CD4-positive, alpha-beta T cell treated with Interleukin-15 for 1 hour (primary cell): ENCODE measurements at places on chromosomes 7 and 10.

GRCh38 chr7:117652943-117653680 is 173.3 kb downstream of the CFTR start:
- DNase-seq = no peak

DNA sequence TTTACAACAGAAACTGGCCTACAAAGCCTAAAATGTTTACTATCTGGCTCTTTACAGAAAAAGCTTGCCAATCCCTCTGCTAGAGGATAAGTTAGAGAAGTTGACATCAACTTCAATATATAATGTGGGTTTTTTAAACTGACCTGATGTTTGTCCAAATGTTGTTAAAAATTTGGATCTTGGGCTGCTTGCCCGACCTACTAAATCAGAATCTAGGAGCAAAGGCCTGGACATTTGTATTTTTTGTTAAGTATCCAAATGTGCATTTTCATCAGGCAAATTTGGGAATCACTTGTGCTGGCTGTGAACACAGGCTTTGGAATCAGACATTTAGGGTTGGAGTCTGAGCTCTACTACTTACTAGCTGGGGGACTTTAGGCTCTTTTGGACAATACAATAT is 252.7 kb upstream of the CSTF2T start:
- no peak for DNase-seq

GRCh38 chr7:35480806-35481205 is 214.1 kb downstream of the HERPUD2 start:
- DNase-seq = no peak

GRCh38 chr10:11822026-11822756 is 965 bp upstream of the PROSER2 start:
- no peak for DNase-seq

DNA sequence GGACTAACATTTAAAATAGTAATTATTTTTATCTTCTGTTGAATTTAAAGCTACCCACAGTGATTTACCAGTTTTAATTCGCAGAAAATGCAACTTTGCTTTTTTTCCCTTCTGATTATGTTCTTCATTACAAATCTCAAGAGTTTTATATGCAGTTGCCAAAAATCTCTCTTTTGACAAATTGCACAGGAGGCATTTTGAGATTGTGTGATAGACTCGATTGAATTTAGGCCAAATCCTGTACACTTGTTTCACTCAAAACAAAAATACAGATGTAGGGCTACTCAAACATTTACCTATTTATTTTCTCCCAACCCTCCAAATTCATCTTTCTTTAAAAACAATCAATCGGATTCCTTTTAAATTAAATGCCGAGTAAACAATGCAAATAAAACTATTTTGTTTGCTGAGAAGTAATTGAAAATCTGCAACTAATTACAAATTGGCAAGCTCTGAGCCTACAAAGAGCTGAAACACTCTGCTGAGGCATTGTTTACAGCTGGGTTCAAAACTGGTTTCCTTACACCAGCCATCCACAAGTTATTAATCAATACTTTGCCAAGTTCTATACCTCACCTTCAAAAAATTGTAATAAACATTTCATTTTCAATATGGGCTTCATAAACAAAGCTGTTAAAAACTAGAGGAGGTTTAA is 214.9 kb upstream of the TCF7L2 start:
- no peak for DNase-seq

DNA sequence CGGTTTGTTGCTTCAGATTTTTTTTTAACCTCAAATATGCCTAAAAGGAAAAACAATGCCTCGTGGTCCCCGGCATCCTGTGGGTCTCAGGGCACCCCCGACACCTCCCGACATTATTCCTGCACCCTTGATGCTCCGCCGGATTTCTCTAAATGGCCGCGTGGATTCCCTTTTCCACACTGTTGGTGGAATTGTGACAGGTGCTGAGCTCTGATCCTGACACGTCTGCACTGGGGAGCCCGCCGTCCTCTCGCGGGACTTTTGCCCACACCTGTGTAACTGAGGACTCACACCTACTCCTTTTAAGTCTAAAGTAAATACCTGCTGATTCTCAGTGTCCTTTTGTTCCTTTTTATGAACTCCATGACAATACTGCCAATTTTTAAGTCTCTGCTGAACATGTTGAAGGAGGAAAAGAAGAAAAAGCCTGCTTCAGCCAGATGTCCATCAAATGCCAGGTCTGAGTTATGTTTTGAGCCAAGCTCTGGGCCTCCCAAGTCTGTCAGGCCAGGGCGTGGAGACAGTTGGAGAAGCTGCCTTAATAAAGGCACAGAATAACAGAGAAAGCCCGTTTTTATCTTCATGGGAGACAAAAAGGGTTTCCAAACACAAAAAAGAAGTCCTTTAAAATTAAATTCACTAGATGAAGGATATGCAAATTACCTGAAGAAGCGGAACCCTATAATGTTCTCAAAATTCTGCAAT is 568.2 kb downstream of the DNAJB6 start:
- DNase-seq = no peak

GRCh38 chr10:128734734-128735133 is 608.5 kb upstream of the MKI67 start:
- no peak for DNase-seq

DNA sequence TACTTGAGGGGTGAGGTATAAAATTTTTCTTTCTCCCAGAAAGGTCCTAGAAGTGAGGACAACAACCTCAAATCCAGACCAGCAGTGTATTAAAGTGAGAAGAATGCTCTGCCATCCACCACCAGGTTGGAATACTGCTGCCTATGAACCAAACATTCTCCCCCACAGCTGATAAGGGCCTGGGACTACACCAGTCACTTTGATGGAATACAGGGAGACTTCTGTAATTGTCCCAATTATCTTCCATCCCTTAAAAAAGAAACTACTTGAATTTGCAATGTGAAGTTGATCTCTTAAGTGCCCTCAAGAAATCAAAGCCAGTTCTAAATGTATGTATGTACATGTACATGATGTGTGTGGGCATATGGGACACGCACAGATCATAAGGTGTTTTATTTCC is 3.0 kb downstream of the TBX20 start:
- no peak for DNase-seq

DNA sequence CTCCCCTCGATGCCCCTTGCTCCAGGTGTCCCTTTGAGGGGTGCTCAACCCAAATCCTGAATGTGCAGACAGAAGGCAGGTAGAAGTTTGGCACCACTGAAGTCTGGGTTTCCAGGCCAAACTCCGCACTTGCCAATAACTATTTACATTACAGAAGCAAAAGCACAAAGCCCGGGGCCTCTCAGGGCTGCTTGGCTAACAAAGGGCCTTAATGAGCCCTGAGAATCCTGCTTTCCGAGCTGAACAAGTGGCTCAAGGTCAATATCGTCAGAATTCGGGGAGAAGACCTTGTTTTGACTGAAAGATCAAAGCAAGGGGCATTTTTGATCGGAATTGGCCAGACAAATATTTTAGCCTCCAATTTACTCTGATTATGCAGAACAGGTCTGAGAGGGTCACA is 189.9 kb downstream of the HERPUD2 start:
- no peak for DNase-seq
